ENCODE measurements at places on chromosomes 1 and 21.
A peak's percentile ranks its signal among the peaks of the same experiment; 100 is the strongest.

- DNase-seq, result no peak
These were observed 26.1 kb downstream of the MAN1C1 start for GRCh38 chr1:25642574-25643108.

- DNase-seq, result peak; percentile 42
These were observed 188.1 kb upstream of the SAMSN1 start for GRCh38 chr21:14734191-14734590.

- DNase-seq, result no peak
These were observed 64.5 kb downstream of the LRRC40 start for GRCh38 chr1:70140894-70141293.

DNA sequence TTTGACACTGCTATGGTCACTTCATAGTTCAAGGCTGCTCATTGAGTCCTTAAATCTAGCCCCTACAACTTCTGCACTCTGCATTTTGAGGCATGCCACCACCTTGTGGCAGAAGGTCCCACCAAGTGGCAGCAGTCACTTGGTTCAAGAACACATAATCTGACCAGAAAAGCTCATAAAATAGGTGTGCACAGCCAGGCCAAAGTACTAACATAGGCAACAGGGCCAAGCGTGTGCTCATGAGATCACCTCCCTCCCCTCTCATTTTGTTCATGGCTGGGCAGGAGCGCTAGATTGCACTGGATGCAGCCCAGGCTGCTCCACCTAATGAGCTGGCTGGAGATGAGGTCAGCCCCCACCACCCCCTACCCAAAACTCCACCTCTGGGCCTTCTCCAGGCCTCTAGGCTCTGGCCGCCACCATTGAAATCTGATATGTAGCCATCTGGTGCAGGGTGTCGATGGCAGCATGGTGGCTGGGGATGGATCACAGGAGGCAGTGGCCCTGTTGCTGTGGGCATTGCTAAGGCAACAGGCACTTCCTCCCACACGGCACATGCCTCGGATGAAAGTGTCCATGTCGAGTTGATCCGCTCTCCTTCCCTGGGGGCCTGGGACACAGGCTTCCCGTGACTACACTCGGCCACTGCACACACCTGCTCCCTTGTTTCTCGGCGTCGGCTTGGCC, 193.2 kb downstream of the TRABD2B start:
- DNase-seq, result no peak

- DNase-seq, result no peak
These were observed 65.1 kb downstream of the MSH4 start for GRCh38 chr1:75861831-75862230.

DNA sequence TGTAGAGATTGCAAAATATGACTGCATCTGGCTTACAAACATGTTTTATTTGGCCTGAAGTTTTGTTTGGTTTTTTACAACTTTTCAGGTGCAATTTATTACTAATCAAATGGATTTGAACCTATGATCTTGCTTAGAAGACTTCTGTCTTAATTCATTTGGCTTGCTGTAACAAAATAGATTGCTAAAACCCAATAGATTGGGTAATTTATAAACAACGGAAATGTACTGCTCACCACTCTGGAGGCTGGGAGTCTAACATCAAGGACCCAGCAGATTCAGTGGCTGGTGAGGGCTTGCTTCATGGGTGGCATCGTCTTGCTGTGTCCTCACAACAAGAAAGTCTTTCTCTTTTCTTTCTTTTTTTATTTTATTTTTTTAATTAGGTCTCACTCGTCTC, 72.9 kb downstream of the LBR start:
- DNase-seq, result no peak

DNA sequence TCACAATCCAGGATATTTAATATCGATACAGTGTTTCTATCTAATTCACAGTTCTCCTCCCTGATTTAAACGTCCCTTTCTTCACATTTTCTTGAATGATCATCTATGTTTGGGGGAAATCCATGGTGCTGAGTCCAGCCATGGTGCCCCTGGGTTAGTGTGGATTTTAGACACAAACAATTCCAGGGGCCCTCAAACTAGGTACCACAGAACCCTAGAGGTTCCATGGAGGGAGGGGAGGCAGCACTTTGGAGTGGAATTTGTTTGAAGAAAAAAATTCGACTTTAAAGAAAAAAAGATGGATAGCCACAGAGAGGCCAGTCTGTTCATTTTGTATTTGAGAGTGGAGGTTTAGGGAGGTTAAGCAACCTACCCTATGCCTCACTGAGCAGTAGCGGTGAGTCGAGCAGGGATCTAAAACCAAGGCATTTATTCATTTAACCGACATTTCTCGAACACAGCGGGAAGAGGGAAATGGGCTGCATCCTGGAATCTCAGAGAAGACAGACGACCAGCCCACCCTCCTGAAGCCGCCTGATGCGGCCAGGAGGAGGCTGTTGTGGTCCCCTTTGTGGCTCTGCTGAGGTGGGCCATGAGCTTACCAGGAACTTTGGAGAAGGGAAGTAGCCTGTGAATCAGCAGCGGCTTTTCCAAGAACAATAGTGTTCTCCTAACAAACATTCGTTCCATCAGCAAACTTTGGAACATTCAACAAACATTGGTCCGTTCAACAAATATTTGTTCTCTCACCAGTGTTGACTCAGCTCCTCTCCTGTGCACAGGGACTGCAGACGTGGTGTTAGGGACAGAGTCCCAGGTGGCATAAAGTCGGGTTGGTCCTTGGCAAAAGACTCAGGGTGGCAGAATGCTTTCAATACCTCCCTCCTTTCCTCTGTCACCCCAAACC, 103.5 kb upstream of the ZBTB40 start:
- no peak for DNase-seq

- peak; percentile 37 for DNase-seq
These were observed 328.4 kb downstream of the ZP4 start for GRCh38 chr1:237562242-237562823.

- no peak for DNase-seq
These were observed 6.5 kb upstream of the GUCA2A start for GRCh38 chr1:42170779-42171621.

- DNase-seq, result no peak
These were observed 23.2 kb downstream of the NUAK2 start for GRCh38 chr1:205298191-205298994.

DNA sequence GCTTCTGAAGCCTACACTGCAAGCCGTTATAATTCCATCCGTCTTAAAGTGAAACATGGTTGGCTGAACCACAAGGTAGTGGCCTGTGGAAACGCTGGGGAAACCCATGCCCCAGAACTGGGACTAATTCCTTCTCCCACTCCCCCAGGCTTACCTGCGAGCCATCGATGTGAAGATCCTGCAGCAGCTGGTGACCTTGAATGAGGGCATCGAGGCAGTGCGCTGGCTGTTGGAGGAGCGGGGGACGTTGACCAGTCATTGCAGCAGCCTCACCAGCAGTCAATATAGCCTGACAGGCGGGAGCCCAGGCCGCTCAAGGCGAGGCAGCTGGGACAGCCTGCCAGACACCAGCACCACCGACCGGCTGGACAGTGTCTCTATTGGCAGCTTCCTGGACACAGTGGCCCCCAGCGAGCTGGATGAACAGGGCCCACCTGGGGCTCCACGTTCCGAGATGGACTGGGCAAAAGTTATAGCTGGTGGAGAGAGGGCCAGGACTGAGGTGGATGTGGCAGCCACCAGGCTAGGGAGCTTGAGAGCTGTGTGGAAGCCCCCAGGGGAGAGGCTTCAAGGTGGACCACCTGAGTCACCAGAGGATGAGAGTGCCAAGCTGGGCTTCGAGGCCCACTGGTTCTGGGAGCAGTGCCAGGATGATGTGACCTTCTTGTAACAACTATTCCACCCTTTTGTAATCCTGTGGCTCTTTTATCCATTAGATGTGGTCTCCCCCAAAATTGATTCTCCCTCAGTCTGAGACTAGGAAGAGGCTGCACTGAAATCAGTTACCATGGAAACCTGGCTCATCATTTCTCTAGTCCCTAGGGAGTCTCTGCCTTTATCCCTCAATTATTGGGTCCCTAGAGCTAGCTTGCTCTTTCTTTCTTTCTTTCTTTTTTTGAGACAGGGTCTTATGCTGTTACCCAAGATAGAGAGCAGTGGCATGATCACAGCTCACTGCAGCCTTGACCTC, 16.7 kb downstream of the LURAP1 start:
- no peak for DNase-seq

DNA sequence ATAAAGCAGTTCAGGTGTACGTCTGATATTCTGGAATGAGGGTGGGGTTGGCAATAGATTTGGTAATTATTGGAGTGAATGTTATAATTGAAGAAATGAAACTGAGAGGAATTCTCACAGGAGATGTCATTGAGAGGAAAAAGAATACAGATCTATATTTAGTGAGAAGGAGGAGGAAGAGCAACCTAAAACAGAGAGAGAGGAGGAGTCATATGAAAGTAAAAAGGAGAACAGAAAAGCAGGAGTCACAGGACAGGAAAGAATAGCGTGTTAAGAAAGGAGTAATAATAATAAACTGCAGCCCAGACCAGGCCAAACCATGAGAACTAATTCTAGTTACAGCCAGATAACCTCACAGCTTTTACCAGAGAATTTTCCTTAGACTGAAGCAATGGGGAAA, 62.7 kb upstream of the MROH9 start:
- DNase-seq, result no peak

GRCh38 chr21:31873275-31873695, 465 bp downstream of the HUNK start:
- no peak for DNase-seq

GRCh38 chr1:193115629-193116227, 6.1 kb upstream of the CDC73 start:
- peak; percentile 50 for DNase-seq

DNA sequence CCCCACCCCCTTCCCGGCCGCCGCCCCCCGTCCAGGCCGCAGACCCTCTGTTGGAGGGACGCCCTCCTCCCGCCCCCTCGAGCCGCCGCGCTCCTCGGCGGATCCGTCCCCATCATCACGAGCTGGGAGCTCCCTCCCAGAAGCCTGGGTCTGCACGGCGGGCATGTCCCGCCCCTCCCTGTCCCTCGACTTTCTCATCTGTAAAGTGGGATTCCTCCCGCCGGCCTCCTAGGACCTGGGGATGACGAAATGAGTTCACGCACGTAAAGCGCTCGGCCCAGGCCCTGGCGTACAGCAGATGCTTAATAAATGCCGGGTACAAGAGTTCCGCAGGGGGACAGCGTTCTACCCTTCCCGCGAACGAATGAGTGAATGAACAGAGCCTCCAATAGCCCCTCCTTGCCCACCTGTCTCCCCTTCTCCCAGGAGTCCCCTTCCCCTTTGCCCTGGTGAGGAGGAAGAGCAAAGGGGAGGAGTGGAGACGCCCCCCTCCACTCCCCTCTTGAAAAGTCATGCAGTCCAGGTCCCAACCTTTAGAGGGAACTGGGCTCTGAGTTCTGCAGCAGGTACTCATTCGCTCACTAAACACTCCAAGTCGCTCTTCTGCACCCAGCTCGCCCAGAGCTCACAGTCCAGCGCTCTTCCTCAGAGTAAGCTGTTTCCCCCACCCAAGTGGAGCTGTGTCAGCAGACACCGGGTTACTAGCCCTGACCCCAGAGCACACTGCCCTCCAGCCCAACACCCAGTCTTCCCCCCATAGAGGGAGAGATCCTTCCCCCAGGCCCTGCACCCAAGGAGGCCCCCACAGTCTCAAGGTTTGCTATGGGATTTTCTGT, 16.8 kb downstream of the RAP1GAP start:
- no peak for DNase-seq

DNA sequence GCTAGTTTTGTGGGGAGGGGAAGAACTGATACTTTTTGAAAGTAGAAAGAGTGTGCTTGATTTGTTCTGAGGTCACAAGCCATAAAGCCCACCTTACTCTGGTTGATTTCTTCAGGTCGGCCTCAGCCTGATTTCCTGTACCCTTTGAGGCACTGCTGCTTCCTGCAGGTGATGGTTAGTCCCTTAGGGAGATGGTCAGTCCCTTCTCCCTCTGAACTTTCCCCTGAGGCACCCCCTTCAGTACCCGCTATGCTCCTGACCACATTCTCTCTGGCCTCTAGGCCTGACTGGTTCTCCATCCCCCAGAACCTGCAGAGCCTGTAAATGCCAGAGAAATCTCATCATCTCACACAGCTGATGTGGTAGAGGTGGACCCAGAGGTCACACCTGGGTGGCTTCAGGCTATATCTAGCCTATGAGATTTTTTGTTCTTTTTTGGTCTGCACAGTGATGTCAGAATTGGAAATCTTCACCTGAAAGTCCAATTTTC, 15.0 kb upstream of the ID3 start:
- DNase-seq, result no peak

GRCh38 chr21:35057428-35057827, 8.3 kb upstream of the RUNX1 start:
- DNase-seq, result no peak

GRCh38 chr1:41003127-41003639, 18.3 kb downstream of the SLFNL1 start:
- no peak for DNase-seq

DNA sequence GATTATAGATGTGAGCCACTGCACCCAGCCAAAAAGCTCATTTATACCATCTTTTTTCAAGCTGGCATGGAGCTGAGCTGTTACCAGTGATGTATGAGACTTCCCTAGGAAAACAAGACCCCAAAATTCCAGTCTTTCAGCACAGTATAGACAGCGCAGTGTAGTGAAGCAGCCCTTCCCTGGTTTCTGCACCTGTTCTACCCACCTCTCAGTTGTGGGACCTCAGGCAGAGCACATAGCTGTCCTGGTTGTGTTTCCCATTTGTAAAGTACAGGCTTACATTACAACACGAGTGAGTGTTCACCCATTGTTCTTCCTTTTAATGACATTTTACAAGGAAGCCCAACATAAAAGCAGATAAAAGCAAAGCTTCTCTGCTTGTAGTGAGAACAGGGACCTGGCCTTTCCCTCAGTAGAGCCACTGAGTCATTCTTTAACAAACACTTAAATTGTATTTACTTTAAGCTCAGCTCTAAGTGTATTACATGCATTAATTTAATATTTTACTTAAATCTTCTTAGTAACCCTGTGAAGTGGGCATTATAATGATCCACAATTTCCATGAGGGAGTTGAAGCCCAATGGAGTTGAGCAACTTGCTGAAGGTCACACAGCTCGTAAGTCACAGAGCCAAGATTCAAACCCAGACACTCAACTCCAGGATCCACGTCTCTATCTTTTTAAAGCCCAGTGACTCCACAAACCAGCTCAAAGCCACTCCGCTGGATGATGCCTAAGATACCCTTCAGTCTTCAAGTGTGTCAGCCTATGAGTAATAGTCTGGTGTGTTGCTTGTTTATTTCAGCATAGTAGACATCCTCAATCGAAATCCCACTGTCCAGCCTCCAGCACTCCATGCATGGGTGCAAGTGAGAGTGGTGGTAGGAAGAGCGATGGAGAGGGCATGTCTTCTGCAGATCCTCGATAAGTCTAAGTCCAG, 40.5 kb upstream of the CAPZB start:
- no peak for DNase-seq

Measured in inflammatory macrophage treated with lipopolysaccharide for 1 hour (primary cell).